ENCODE measurements at places on chromosomes 2 and 18. TPM values are rescaled to one million over a fixed set of nuclear protein-coding genes. Genes with fewer than 3 reads are reported as not detected.

DNA sequence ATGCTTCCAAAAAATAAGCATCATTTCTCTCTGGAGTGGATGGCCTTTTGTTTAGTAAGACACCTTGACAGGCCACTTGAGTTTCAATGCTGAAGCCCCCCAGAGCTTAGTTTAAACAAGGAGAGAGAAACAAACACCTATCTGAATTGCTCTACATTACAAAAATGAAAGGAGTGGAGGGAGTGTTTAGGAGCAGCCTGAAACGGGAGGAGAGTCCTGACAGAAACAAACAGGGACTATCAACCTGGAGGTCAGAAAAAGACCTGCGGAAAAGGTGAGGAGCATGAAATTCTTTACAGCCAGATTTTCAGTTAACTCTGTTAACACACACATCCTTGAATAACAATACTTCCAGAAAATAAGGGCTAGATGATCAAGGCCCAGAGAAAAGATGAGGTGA lies 126.2 kb downstream of the NR4A2 start:
- DNase-seq: no peak

DNA sequence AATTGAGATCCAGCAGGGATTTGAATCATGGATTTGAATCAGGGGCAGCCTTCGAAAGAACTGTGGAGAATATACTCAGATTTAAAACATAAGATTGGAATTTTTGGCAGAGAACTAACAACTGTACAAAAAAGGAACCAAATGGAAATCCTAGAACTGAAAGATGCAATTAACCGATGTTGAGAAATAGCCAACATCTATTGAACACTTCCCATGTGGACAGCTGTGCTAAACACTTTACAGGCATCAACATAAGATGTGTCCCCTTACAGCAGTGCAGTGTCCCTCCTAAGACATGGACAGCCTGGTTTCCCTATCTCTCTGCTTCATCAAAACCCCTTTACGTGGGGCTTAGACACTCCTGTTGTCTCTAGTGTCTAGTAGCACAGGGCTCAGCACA lies 3.7 kb upstream of the IL1RN start:
- DNase-seq: no peak

GLB1L gene
- total RNA-seq: 5.9 TPM

GRCh38 chr2:143717053-143717452 lies 587.8 kb downstream of the ARHGAP15 start:
- DNase-seq: peak; percentile 42

DNA sequence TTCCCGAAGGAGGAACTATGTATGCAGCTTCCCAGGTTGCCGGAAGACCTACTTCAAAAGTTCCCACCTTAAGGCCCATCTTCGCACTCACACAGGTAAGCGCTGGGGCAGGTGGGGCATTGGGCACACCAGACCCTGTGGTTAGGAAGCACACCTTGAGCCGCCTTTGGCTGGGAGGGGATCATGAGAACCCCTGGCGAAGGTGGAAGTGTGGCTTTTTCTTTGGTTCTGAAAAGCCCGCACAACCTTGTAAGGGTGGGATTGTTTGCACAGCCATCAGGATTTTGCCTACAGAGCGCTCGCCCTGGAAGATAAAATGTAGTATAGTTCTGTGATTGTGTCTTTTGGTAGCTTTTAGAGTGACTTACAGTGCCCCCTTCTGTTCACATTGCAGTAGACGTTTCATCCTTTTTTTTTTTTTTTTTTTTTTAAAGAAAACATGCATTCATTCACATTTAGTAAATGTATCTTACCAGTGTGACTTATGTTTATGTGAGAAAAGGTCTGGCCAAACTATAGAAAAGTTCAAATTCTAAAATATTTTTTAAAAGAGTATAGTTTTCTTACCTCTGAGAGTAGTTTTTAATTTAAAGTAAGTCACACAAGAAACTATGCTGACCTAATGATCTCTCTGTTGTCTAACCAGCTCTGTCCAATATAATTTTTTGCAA lies 5.3 kb downstream of the KLF11 start:
- peak; percentile 88 for DNase-seq

- no peak for DNase-seq
Measured at GRCh38 chr2:164960159-164960558, 4.8 kb upstream of the SLC38A11 start.

CCDC74B gene
- 2.4 TPM for total RNA-seq

GPR45 gene
- total RNA-seq: not detected

DNA sequence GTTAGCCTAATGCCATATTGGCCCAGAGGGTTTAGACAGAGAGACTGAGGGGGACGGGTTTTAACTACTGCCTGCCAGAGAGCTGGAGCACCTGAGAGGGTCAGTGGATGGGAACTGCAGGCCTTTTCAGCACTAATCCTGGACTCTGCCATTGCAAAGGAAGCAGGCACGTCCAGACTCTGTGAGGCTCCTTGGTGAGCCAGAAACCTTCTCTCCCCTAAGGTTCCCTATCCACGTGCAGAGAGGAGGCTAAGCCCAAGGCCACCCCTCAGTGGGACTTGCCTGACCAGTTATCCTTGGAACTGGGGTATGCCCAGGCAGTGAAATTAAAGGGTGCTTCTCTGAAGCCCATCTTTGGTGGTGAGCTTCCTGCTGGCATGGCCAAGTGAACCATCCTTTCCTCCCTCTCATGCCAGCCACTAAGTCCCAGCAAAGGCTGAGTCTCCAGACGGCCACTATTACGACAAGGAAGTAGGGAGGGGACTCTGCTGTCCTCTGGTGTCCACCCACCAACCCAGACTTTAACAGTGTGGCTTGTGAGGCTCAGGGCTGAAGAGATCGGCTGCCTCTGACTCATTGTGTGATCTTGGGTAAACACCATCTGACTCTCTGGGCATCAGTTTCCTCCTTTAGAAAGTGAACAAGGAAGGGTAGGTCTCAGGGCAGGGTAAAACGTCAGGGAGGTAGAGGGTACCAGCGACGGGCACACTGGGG lies 3.9 kb upstream of the MLPH start:
- peak; percentile 81 for DNase-seq

DNA sequence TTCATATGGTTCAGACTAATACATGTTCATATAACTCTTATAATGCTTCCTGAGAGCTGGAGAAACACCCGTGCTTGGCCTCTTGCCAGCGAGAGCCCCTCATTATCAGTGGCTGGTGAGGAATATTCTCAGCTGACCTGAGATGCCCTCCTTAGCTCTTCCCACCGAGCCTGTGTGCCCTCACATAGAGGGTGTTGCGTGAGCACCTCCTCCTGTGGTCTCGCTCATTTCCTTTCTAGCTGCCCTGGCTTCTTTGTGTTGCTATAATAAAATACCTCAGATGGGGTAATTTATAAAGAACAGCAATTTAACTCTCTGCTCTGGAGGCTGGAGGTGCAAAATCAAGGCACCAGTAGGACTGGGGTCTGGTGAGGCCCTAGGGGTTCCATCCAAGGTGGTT lies 80.5 kb upstream of the ALKAL2 start:
- DNase-seq: no peak

DNA sequence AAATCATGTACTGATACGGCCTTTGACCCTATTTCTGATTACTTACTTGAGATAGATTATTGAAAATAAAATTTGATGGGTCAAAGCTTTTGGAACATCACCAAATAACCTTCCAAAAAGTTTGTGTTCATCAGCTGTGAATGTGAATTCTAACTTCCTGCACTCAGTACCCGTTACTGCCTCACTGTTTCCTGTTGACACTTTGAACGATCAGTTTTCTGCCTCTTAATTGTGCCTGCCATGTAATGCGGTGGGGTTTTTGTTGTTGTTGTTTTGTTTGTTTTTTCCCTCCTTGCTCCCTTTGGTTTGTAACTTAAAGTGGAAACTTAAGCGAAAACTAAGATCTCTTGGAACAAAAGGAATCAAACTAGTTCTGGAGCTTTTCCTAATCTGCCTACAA lies 18.9 kb downstream of the ATG16L1 start:
- DNase-seq: no peak

DNA sequence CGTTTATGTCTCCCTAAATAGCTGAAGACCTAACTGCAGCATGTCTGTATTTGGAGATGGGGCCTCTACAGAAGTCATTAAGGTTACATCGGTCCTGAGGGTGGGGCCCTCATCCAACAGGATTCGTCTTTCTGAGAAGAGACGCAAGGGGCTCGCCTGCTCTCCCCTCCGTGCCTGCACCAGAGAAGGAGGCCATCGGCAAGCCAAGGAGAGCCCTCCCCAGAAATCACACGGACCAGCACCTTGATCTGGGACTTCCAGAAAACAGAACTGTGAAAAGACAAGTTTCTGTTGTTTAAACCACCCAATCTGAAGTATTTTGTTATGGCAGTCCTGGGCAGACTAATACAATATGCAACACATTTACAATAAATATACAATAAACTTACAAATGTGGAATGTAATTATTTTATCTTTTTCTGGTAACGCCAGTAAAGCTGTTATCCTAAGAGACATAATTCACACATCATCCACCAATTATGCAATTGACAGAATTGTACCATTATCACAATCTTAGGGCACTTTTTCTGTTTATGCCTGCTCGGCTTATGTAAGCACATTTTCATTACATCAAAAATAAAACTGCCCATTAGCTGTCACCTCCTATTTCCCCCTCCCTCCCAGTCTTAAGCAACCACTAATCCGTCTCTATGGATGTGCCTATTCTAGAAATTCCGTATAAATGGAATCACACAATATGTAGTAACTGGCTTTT lies 6.1 kb downstream of the HSBP1L1 start:
- no peak for DNase-seq

CRYGD gene
- total RNA-seq: not detected

DNA sequence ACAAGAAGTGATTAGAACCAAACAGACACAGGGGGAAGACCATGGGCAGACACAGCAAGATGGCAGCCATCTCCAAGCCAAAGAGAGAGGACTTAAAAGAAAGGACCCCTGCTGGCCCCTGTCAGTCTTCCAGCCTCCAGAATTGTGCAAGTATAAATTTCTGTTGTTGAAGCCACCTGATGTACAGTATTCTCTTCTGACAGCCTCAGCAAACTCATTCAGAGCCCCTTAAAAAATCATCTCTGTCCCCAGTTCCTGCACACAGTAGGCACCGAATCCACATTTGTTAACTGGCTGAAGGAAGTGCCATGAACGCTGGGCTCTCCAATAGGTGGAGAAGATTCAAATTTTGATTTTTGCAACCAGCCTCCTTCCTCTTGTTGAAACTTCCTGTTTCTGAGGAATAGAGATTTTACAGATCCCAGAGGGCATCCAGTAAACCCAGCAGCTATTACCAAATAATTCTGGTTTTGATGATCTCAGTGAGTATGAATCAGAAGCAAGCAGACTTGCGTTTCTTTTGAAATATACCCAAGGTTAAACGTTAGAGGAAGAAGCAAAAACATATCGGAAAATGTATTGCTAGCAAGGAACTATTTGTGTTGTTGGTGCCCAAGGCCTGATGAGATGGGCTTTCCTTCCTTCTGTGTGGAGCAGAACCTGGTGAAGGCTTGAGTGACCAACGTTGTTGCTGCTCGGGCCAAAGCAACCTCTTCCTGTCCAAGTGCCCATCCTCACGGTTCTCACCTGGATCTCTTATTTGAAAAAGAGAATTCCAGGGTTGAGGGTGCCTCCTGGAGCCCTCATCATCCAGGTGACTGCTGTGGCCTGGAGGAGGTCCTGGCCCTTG lies 47.7 kb upstream of the PLB1 start:
- no peak for DNase-seq

GRCh38 chr2:240655931-240656886 lies 26.5 kb downstream of the AQP12B start:
- DNase-seq: no peak

- DNase-seq: no peak
Measured at GRCh38 chr18:59143441-59143840, 3.8 kb downstream of the SEC11C start.

SGPP2 gene
- total RNA-seq: 27.4 TPM

DNA sequence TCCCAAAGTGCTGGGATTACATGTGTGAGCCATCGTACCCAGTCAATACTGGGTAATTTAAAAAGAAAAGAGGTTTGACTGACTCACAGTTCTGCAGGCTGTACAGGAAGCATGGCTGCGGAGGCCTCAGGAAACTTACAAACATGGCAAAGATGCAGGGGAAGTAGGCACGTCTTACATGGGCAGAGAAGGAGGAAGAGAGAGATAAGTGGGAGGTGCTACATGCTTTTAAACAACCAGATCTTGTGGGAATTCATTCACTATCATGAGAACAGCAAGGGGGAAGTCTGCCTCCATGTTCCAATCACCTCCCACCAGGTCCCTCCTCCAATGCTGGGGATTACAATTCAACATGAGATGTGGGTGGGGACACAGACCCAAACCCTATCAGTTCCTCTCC lies 192.5 kb downstream of the ATAD2B start:
- no peak for DNase-seq

GRCh38 chr18:765764-766549 lies 46.1 kb downstream of the YES1 start:
- peak; percentile 32 for DNase-seq

DNA sequence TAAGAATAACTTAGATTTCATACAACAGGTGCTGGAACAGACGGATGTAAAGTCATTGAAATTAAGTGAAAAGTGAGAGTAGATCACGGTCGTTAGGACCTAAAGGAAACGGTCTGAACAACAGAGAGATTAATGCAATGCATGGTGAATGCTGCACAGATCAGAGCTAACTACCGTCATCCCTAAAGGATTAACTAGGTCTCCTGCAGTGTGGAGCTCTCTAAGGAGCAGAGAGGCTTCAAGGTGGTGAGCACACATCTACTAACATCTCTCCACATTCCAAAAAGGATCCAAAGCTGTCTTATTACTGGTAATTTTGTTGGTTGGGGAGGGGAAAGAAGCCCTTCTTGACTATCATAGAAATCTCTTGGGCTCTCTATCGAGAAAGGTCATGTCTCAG lies 75.3 kb downstream of the CABYR start:
- no peak for DNase-seq

- DNase-seq: no peak
Measured at GRCh38 chr18:35938562-35938961, 33.9 kb upstream of the RMP24 start.

LYPD6 gene
- 8.1 TPM for total RNA-seq

All from stomach (tissue), 19 donors.